PC-9 (cell line): ENCODE measurements at places on chromosomes 6 and 20. TPM values are rescaled to one million over a fixed set of nuclear protein-coding genes. Genes with fewer than 3 reads are reported as not detected.

- no peak for DNase-seq
These were observed 60.8 kb upstream of the CARMIL1 start for GRCh38 chr6:25218346-25218745.

The SPEF1 gene
- 2.6 and 2.7 TPM in 2 replicates for total RNA-seq

The SCRT2 gene
- total RNA-seq, result not detected in 2 replicates

The OR2J3 gene
- not detected in 2 replicates for total RNA-seq
